Glutamatergic neuron (in vitro differentiated cells): ENCODE measurements at places on chromosomes 12 and 14. TPM values are rescaled to one million over a fixed set of nuclear protein-coding genes. Genes with fewer than 3 reads are reported as not detected.

GRCh38 chr12:122084857-122085405 is 6.4 kb downstream of the MLXIP start:
- no peak for DNase-seq

EID3 gene
- total RNA-seq = 3.7 TPM

- no peak for DNase-seq
Measured at GRCh38 chr12:108802101-108802961, 55.1 kb downstream of the SSH1 start.

KRT6C gene
- not detected for total RNA-seq

GRCh38 chr12:22631863-22632463 is 7.0 kb downstream of the ETNK1 start:
- no peak for DNase-seq

- DNase-seq = no peak
Measured at GRCh38 chr12:98228683-98229539, 286.5 kb upstream of the TMPO start.

OLR1 gene
- total RNA-seq = not detected
